ENCODE measurements at places on chromosomes 3 and 15. TPM values are rescaled to one million over a fixed set of nuclear protein-coding genes. Genes with fewer than 3 reads are reported as not detected.

DNA sequence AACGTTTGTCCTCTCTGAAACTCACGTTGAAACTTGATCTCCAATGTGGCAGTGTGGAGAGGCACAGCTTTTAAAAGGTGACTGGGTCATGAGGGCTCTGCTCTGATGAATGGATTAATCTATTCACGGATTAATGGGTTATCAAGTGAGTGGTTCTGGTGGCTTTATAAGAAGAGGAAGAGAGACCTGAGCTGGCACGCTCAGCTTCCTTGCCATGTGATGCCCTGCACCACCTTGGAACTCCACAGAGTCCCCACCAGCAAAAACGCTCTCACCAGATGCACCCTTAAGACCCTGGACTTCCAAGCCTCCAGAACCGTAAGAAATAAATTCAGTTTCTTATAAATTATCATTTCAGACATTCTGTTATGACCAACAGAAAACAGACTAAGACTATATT is 2.6 kb downstream of the PPP1R2 start:
- DNase-seq = no peak

The NAA80 gene
- 5.8 TPM for total RNA-seq

DNA sequence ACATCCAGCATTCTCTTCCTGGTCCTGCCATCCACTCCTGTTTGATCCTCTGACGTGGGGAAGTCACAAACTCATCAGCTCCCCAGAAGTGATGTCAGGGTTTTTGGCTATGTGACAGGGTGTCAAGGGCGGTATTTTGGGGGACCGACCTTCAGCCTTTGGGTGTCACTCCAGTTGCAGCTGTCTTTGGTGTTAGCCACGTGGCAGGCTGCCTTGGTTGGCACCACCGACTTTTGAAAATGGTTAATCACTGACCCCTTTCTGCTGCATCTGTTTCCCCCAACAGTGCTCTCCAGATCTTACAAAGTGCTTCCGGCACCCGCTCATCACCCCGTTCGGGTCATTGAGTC is 86.6 kb downstream of the TRAK1 start:
- DNase-seq = no peak

The MUC20 gene
- total RNA-seq = 0.32 TPM
